NCI-H446 treated with DMSO at 0.1 percent for 48 hours (cell line): ENCODE measurements at places on chromosomes 6 and 20.

DNA sequence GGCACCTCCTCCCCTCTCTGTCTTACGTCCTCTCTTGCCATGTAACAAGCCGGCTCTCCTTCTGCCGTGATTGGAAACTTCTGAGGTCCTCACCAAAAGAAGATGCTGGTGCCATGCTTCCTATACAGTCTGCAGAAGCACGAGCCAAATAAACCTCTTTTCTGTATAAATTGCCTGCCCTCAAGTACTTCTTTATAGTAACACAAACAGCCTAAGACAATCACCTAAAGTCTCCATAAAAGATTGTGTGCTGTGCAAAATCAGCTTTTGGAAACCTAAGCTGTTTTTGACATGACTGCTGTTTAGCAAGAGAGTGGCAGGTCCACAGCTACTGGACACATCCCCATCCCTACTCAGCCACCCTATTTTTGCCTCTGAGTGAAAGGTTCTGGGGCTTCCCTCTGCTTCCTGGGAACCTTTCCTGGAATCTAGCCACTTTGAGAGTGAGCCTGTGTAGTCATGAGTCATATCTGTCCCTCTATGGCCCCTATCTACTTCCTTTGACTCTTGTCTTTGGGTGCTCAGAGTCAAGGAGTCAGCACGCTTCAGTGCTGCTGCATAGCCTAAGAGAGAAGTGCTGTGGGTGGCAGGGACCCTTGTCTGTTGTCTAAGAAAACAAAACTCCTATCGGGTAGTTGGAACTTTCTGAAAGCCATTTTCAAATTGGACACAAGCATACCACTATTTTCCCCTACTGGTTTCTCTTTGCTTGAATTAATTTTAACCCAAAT, 110.0 kb downstream of the PPP1R14C start:
- no peak for DNase-seq

DNA sequence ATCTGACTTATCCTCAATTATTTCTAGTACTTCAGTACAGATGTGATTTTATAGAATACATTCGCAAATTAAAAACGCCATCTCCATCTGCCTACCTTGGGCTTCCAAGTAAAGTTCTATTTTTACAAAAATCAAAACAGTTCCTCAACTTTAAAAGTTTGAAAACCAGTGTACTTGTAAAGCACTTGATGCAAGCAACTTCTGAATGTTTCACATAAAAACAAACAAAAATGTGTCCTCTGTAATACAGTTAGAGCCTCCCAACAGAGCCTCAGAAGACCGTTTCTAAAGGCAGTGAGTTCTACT, 384 bp upstream of the MANEA start:
- DNase-seq, result no peak

DNA sequence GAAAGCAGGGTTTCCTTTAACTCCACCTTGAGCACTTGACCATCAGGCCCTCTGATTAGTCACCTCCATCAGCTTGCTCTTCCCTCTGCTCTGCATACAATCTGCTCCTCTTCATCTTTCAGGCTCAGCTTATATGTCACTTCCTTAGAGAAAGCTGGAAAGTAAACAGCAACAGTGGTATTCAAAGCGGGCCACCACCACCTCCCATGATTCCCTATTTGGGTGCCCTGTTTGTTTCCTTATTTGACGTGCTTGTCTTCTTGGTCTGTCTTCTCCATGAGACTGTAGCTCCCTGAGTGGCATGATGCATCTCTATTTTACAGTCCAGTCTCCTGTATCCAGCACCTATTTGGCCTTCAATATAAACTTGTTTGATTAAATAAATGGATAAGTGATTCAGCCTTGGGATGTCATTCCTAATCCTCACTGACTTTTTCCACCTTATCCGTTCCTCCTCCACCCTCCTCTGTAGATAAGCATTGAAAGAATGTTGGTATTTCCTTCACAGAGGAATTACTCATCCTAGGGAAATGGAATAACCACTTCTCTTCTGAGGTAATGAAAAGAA, 102.8 kb upstream of the SGK1 start:
- no peak for DNase-seq

DNA sequence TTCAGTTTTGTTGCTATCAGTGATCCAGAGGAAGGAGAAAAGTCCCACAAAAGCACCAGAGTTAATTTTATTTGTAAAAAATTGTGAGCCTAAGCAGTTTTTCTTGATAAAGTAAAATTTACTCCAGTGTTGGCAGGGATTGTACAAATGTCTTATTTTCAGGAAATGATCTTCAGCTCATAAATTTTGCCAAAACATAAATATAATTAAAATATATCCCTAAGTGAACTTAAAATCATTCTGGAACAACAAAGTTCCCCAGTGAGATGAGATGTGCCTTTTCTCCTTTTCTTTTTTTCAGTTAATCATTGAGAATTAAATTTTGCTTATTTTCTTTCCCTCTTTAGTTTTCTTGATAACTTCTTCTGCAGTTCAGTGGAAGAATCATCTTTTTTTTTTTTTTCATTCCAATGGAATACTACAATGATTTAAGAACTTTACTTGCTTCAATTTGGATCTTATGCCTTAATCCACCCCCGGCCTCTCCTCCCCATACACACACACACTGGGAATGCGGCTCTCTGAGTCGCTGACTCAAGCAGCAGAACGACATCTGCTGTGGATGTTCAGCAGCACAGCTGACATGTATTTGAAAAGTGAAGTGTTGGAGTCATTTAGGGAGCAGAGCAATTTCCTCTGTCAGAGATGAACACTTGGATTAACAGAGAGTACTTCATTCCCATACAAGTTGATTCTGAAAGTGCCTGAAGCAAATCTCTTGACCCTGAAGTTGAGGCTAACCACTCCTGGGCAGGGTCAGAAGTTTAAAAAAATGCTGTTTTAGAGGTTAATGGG, 27.7 kb upstream of the LAMA4 start:
- no peak for DNase-seq

- no peak for DNase-seq
These were observed 70.7 kb downstream of the ANKRD6 start for GRCh38 chr6:89503641-89504040.

DNA sequence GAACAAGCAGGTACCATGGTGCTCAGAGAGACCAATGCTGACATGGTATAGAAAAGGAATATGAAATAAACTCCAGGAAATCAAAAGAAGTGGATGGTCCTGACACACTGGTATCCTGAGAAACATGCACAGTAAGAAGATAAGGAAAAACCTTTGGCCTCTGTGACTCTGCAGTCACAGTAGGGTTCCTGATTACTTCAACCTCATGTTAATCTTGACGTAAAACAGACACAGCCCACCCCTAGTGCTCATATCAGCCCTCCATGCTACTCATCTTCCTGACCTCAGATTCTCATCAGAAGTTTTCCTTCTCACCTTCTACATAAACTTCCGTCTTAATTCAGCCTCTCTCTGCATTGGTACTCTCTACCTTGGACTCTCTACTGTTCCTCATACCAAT, 240.9 kb downstream of the PKHD1 start:
- no peak for DNase-seq

DNA sequence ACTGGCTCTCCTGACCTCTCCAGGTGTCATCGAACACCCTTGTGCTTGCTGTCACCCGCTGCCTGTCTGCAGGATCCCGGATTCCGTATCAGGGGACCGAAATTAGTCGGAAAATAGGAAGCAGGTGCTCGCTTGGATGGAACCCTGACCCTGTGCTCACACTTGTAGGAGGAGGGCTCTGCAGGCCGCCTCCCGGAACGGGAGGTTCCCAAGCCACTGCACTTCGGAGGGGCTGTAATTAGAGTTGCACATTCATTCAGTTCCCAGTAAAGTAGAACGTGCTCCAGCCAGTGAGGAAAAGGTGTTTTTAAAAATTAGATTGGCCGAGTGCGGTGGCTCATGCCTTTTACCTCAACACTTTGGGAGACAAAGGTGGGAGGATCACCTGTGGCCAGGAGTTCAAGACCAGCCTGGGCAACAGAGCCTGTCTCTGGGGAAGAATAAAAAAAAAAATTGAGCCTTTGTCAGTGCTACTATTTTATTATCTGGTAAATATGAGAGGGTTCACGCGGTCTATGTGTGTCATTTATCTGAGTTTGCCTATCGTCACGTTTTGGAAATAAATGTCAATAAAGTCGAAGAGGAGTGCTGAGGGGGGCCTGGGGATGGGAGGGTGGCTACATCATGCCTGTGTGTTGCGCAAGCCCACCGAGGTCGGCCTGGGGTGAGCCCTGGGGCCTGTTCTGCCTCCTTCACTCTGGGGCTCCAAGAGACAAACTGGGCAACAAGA, 1.5 kb upstream of the GMEB2 start:
- peak; percentile 79 for DNase-seq

DNA sequence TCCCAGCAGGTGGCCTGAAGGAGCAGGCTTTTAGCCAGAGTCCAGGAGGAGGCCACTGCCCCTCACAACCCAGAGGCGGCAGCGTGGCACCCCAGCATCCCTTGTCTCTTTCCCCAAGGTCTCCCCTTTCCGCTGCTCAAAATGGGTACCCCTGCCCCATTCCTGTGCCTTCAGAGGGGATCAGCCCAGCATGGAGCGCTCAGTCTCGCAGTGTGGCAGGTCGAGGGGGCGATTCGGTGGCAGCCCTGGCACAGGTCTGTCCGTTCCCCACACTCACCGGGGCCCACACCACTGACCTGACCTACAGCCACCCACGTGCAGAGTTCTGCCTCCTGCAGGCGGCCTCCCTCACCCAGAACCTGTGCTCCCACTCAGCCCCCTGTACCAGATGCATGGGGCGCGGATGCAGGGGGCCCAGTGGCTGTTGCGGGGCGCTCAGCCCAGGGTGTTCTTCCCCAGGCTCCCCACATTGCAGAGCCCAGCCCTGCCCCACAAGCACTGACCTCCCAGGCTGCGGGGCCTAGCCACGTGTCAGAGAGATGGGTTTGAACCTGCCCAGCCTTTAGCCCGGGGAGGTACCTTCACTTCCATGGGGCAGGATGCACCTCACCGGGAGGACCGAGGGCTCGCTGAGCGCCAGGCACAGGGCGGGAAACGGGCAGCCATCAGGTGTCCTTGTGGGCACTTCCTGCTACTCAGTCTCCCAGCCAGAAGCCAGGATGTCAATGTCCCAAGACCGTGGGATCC, 41.8 kb downstream of the DSTN start:
- no peak for DNase-seq

DNA sequence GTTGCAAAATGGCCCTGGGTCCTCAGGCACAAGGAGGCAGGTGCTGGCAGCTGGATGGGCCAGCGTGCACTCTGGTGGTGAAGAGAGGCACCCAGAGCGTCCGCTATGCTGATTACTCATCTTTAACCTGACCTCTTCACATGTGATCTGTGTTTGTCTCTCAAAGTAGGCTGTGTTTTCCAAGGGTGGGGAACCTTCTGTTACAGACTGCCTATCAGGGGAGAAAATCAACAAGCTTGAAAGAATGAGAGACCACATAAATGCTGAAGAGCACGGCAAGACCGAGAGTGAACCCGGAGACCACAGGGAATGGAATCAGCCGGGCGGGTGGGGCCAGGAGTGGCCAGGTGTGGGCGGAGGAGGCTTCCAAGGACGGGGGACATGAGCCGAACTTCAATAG, 16.2 kb downstream of the BNIP5 start:
- no peak for DNase-seq

- DNase-seq, result no peak
These were observed 16.2 kb upstream of the FAM135A start for GRCh38 chr6:70396796-70397729.

DNA sequence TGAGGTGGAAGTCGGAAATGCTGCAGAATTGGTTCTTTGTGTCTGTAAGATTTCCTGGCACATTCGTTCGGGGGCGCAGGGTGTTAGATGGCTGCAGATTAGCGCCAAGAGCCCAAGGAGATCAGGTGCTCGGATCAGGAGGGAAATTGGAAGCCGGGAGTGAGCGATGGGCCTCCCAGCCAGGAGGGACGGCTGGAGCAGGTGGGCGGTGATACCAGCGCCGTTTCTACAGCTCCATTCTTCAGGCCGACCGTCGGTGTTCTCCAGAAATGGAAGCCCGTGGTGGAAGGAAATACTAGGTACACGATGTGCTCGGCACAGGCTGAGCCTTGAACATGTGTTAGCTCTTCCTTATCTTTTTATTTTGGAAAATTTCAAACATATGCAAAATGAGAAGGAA, 6.5 kb downstream of the SIRPA start:
- DNase-seq, result no peak

DNA sequence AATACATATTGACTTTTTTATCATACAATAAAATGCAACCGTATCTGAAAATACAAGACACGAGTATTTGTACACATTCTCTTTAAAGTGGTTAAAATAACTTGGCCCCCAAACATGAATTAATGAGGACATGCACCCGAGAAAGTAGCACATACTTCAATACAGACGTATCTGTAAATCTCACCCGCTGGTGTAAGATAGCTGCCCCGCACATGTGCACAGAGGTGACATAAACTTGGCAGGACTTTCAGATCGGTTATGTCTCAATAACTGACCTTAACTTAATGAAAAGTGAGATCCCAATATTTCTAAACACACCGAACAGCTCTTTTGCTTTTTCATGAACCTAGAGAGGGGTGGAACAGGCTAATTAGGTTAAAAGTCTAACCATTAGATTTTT, 91.5 kb upstream of the RPS6KA2 start:
- DNase-seq, result no peak

GRCh38 chr6:42363926-42364849, 87.5 kb downstream of the TRERF1 start:
- no peak for DNase-seq

GRCh38 chr20:5197847-5198650, 71.2 kb downstream of the CDS2 start:
- no peak for DNase-seq

GRCh38 chr6:98880486-98880885, 46.1 kb downstream of the POU3F2 start:
- no peak for DNase-seq

GRCh38 chr6:31560697-31561058, 11.4 kb upstream of the LTA start:
- DNase-seq, result no peak

GRCh38 chr20:37361336-37361735, 15.4 kb downstream of the SRC start:
- no peak for DNase-seq

DNA sequence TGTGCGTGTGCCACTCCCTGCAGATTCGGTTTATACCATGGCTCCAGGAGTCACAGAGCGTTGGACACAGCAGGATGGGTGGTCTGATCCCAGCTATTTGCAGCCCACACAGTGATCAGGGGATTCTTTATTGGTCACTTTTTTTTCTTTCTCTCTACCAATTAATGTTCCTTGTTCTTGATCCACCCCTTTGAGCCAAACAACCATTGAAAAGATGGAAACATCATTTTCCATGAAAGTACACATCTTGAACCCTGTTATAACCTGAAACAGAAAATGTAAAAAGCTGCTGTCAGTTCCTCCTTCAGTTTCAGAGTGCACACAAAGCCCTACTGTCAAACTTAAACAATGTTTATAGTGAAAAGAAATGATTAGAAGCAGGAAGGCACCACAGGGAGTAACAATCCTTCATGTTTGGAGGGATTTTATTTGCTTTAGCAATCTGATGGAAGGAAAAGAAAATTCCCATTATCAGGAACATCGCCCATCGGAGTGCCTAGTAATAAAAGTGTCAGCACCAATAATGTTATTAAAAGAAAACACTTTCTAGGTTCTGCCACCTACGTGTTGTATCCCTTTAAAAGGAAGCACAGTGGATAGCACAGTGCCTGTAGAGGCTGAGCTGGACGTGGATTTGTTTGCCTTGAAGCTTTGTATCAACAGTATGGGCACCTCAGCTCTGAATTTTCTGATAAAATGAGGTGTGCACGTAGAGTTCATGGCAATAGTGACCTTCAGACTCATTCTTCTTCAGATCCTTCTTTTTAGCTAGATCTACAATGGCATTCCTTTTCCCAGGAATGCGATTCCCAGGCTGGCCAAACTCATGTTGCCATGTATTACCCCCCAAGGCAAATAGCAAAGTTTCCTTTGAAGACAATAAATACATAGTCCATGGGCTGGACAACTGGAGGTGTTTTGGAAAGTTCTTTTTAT, 16.1 kb upstream of the THBD start:
- no peak for DNase-seq

GRCh38 chr6:137416376-137417109, 77.7 kb downstream of the OLIG3 start:
- no peak for DNase-seq
